ENCODE measurements at places on chromosomes 13 and 19.

DNA sequence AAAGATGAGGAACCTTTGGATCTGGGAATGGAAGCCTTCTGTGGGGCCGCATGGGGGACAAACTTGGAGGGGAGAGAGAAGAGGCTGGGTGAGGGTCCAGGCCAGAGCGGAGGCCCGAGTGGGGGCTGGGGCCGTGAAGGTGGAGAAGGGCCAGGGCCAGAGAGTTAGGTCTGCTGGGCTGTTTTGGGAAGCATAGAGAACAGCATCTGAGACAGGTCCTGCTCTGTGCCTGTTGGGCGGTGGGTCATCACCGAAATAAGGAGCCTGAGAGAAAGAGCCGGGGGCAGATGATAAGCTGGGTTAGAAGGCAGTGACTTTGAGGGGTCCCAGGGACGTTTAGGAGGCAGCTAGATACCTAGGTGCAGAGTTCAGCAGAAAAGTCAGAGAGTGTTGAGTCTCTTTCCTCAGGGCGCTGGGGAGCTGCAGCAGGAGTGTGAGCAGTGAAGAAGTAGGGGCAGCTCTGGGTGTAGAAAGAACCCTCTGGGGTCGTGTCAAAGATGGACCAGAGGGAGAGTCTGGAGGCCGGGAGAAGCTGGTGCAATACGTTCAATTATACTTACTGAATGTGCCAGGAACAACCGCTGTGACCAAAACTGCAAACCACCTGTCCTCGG, 2.7 kb downstream of the SPACA6 start:
- H3K27ac ChIP-seq: no peak overlapping the region
- H3K27me3 ChIP-seq: no peaks in the 10 kb centered on the region
- H3K4me3 ChIP-seq: no peak overlapping the region
- no peaks in the 10 kb centered on the region for H3K36me3 ChIP-seq
- H3K4me1 ChIP-seq: peaks cover 16% of the 10 kb centered on the region
- no peak for DNase-seq

GRCh38 chr13:46478651-46479050, 74.3 kb upstream of the LRCH1 start:
- H3K4me1 ChIP-seq: no peaks in the 10 kb centered on the region
- H3K27me3 ChIP-seq: no peaks in the 10 kb centered on the region
- no peak overlapping the region for H3K4me3 ChIP-seq
- H3K27ac ChIP-seq: no peak overlapping the region
- H3K36me3 ChIP-seq: no peaks in the 10 kb centered on the region

DNA sequence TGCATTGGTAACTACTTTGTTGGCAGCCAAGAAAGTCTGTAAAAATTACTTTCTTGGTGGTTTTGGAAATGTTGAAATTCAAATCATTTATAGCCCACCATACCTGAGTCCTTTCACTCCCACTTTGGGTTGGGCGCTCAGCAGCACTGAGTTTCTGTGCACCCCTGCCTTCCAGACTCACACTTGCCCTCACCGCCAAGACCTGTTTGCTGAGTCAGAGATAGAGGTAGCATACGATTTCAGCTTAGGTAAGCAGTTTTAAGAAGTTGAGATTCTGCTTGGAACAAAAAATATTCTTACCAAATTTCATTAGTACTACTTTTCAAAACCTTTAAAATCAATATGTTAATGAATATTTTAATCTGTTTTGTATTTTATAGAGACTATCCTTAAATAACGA, 12.6 kb downstream of the MPHOSPH8 start:
- H3K4me3 ChIP-seq: no peak overlapping the region
- no peak overlapping the region for H3K27ac ChIP-seq
- peaks cover 12% of the 10 kb centered on the region for H3K36me3 ChIP-seq
- H3K4me1 ChIP-seq: no peaks in the 10 kb centered on the region

- no peak overlapping the region for H3K27ac ChIP-seq
- DNase-seq: peak; percentile 69
- peak overlapping the region; percentile 50 for H3K4me3 ChIP-seq
- H3K27me3 ChIP-seq: no peaks in the 10 kb centered on the region
Observed at GRCh38 chr19:18894254-18895037, 1.5 kb downstream of the CERS1 start.

GRCh38 chr13:110944121-110944967, 29.5 kb upstream of the ANKRD10 start:
- H3K27me3 ChIP-seq: no peaks in the 10 kb centered on the region
- H3K4me1 ChIP-seq: peaks cover 10% of the 10 kb centered on the region
- H3K4me3 ChIP-seq: no peak overlapping the region

DNA sequence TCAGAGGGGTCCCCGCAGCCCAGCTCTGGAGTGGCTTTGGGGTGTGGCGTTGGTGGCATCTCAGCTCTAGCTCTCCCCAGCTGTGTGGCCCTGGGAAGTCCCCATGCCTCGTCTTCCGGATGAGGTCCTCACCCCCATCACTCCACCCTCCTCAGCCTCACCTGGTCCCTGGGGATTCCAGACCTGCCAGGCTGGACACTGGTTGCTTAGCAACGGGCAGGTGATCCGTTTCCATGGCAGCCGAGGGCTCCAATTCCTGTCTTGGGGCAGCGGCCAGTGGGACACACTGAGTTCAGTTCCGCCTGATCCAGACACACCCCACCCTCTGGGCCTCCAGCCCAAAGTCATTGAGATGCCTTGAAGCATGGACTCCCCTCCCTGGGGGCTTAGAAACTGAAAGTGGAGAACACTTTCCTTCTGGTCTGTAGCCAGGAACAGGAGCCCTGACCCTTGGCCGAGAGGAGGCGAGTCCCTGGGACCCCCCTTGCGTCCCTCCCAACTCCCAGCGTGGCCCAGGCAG, 7.7 kb upstream of the MISP start:
- DNase-seq: peak; percentile 80
- H3K4me1 ChIP-seq: no peaks in the 10 kb centered on the region
- no peak overlapping the region for H3K4me3 ChIP-seq
- H3K27ac ChIP-seq: no peak overlapping the region

GRCh38 chr19:5182751-5183150, 157.9 kb downstream of the PTPRS start:
- no peak for DNase-seq
- no peak overlapping the region for H3K4me3 ChIP-seq
- H3K27me3 ChIP-seq: no peaks in the 10 kb centered on the region
- H3K27ac ChIP-seq: no peak overlapping the region
- no peaks in the 10 kb centered on the region for H3K36me3 ChIP-seq

GRCh38 chr13:23883255-23883654, 5.9 kb downstream of the MIPEP start:
- H3K27ac ChIP-seq: no peak overlapping the region
- no peak for DNase-seq
- no peaks in the 10 kb centered on the region for H3K27me3 ChIP-seq
- peaks cover 4% of the 10 kb centered on the region for H3K4me1 ChIP-seq
- no peak overlapping the region for H3K4me3 ChIP-seq

- no peaks in the 10 kb centered on the region for H3K27me3 ChIP-seq
- H3K36me3 ChIP-seq: no peaks in the 10 kb centered on the region
- DNase-seq: peak; percentile 67
Observed at GRCh38 chr19:11151181-11151580, 4.4 kb downstream of the SPC24 start.

DNA sequence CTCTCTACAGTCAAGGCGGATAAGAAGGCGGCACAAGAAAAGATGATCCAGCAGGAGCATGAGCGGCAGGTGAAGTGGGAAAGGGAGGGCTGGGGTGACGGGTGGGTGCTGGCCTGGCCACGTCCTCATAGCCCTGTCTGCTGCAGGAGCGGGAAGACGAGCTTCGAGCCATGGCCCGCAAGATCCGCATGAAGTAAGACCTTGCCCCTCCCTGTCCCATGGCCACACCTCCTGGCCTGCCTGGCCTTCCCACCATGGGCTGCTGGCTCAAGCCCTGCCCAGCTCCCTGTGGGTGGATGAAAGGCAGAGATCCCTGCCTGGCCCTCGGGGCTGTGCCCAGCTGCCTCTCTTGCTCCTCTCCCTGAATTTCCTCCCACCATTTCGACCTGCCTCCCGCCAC, 7.2 kb downstream of the ZNF296 start:
- DNase-seq: peak; percentile 39
- no peak overlapping the region for H3K27ac ChIP-seq
- no peaks in the 10 kb centered on the region for H3K4me1 ChIP-seq
- H3K36me3 ChIP-seq: no peaks in the 10 kb centered on the region
- no peak overlapping the region for H3K4me3 ChIP-seq

DNA sequence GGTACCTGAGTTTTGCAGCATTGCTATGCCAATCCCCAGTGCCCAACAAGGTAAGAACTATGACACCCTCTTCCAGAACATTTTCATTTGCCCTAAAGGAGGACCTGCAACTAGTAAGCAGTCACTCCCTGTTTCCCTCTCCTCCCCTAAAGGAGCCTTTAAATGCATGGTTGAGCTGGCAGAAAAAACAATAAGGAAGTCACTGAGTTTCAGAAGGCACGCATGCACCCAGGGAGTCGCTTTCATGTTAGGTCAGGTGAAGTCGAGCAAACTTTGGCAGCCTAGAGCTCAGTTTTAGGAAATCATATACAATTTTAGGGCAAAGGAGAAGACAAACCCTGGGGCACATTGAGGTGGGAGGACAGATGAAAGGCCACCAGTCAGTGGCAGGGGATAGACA, 11.8 kb downstream of the NLRP11 start:
- H3K36me3 ChIP-seq: no peaks in the 10 kb centered on the region
- H3K27me3 ChIP-seq: no peaks in the 10 kb centered on the region
- no peak overlapping the region for H3K27ac ChIP-seq
- H3K4me1 ChIP-seq: no peaks in the 10 kb centered on the region
- H3K4me3 ChIP-seq: no peak overlapping the region
- no peak for DNase-seq

- peaks cover 13% of the 10 kb centered on the region for H3K4me1 ChIP-seq
- H3K36me3 ChIP-seq: no peaks in the 10 kb centered on the region
- peak overlapping the region; percentile 99 for H3K27ac ChIP-seq
- no peaks in the 10 kb centered on the region for H3K27me3 ChIP-seq
Observed at GRCh38 chr19:12611361-12611699, 610 bp downstream of the ZNF791 start.

DNA sequence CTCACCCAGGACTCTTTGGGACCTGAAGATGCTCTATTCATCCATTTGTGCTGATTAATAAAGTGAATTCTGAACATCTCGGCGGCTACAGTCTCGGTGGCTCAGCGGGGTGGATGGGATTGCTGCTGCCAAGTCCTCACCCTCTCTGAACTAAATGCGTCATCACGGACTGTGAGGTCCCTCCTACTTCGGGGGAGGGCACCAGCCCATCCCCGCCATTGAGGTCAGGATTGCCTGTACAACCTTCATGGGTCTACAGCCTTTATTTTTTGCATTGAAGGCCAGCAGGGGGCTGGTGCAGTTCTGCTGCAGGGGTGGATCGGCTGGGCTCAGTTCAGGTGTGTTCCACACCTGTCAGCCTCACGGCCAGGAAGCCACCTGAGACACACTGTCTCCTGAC, 181.8 kb downstream of the COL4A1 start:
- H3K4me1 ChIP-seq: peaks cover 10% of the 10 kb centered on the region
- no peaks in the 10 kb centered on the region for H3K36me3 ChIP-seq
- no peak for DNase-seq
- H3K27ac ChIP-seq: no peak overlapping the region

DNA sequence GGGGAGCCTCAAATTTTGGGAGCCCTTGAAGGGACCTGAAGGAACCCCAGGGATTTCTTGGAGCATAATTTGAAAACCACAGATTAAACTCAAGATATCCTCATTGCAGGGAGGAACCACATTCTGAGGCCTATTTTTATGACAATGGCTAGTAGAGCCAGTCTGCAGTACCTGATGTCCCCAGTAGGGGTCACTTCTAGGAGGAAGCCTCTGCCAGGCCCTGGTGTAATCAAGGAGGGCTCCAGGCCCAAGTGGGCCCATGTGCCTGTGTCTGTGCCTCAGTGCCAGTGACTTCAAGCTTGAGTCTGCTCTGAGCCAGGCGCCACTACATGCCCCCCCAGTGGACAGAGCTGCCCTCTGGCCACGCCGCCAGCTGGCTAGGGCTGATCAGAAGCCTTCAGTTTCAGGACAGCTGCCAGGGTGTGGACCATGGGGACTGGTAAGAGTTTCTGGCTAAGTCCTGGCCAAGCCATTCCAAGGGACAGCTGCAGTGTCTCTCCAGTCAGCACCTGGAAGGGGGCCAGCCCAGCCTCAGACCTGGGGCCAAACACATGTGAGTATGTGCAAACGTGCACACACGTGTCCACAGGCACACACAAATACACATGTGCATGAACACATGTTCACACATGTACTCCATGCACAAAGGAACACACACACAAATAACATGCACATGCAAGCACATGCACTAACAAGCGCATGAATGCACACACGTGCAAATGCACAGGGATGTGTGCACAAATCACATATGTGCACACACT, 20.5 kb upstream of the SLC7A10 start:
- H3K27me3 ChIP-seq: no peaks in the 10 kb centered on the region
- H3K27ac ChIP-seq: no peak overlapping the region

DNA sequence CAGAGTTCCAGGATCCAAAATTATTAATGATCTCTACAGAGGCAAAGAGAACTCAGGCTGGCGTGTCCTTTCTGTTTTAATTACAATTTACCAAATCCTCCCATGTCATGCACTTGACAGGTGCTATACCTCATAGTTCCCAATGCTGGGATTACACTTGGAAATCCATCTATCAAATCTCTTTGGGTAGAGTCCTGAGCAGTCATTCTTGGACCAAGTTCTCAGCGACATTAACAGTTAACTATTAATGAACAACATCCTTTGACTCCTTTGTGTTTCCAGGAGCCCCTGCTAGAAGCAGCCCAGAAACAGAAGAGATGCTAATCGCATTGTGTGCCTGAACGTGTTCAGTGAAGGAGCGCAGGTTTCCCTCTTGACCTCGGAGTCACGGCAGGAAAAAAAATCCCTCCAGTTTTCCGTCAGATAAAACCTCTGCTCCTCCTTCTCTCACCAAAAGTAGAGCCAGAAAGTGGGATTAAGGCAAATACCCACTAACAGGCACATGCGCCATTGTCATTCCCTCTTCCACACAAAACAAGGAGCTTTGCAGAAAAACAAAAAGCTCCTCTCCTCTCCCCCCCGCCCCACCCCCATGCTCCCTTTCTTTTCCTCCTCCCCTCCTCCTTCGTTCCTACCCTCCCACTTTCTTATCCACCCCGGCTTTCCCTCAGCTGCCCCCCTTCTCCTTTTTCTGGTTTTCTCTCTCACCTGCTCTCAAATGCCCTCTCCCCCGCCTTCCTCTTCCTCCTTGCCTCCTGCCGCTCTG, 224.7 kb downstream of the ZIC5 start:
- no peaks in the 10 kb centered on the region for H3K36me3 ChIP-seq
- H3K4me1 ChIP-seq: no peaks in the 10 kb centered on the region
- no peaks in the 10 kb centered on the region for H3K27me3 ChIP-seq
- H3K4me3 ChIP-seq: no peak overlapping the region

DNA sequence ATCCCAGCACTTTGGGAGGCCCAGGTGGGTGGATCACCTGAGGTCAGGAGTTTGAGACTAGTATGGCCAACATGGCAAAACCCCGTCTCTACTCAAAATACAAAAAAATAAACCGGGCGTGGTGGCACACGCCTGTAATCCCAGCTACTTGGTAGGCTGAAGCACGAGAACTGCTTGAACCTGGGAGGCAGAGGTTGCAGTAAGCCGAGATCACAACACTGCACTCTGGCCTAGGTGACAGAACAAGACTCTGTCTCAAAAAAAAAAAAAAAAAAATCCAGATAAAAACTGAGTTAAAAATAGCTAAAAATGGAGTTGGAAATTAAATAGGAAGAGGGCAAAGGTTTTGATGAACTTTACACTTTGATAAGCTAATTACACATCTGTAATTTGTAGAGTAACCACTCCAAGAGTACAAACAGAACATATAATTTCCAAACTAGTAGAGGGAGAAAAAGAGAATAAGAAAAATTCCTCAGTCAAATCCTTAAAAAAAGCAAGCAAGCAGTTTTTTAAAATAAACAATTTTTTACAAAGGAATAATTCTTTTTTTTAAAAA, 10.3 kb downstream of the TGDS start:
- H3K27ac ChIP-seq: no peak overlapping the region
- no peaks in the 10 kb centered on the region for H3K27me3 ChIP-seq
- H3K36me3 ChIP-seq: no peaks in the 10 kb centered on the region
- DNase-seq: no peak
- no peaks in the 10 kb centered on the region for H3K4me1 ChIP-seq
